CD4-positive, alpha-beta T cell (primary cell): ENCODE measurements at places on chromosomes 12 and 14. TPM values are rescaled to one million over a fixed set of nuclear protein-coding genes. Genes with fewer than 3 reads are reported as not detected.

The CARMIL3 gene
- 0.11 TPM for total RNA-seq

The LRP1-AS gene
- total RNA-seq, result not detected

The SOAT2 gene
- total RNA-seq, result 0.49 TPM

DNA sequence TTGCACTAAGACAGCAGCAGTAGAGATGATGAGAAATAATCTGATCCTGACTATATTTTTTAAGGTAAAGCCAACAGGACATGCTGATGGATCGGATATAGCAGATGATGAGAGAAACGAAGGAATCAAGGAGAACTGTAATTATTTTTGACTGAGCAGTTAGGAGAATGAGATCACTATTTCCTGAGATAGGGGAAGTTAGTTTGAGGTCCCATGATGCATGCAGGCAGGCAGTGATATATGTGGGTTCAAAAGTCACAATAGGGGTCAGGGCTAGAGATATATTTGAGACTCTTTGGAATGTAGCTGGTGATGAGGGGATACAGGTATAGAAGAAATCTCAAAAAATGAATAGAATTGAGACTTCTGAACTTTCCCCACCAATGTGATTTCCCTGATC, 107.6 kb downstream of the GTF2A1 start:
- no peaks in the 10 kb centered on the region for H3K4me1 ChIP-seq
- no peaks in the 10 kb centered on the region for H3K36me3 ChIP-seq

GRCh38 chr12:389142-390096, at the start of gene KDM5A:
KDM5A (minus strand) TSS chr12:389320; CDS start chr12:389091, 229 bp downstream.
- peaks cover 7% of the 10 kb centered on the region for H3K36me3 ChIP-seq
- H3K27ac ChIP-seq, result peak within 1 kb of the TSS; percentile 90
- peaks cover 10% of the 10 kb centered on the region for H3K4me1 ChIP-seq

DNA sequence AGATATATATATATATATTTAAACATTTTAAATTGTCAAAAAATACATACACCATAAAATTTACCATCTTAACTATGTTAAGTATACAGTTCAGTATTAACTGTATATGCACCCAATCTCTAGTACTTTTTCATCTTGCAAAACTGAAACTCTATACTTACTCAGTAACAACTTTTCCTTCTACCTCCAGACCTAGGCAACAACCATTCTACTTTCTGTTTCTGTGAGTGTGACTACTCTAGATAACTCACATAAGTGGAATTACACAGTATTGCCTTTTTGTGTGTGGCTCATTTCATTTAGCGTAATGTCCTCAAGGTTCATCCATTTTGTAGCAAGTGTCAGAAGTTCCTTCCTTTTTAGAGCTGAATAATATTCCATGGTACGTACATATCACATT, 8.2 kb downstream of the FAM234B start:
- no peak overlapping the region for H3K27ac ChIP-seq
- no peak overlapping the region for H3K4me3 ChIP-seq
- DNase-seq, result no peak
- H3K4me1 ChIP-seq, result no peaks in the 10 kb centered on the region

GRCh38 chr14:52067873-52068614, 815 bp downstream of the NID2 start:
- H3K4me1 ChIP-seq, result peaks cover 26% of the 10 kb centered on the region
- H3K36me3 ChIP-seq, result no peaks in the 10 kb centered on the region
- peaks cover 50% of the 10 kb centered on the region for H3K27me3 ChIP-seq
- peak overlapping the region; percentile 56 for H3K4me3 ChIP-seq
- no peak overlapping the region for H3K27ac ChIP-seq
- DNase-seq, result no peak

- no peak overlapping the region for H3K4me3 ChIP-seq
- no peaks in the 10 kb centered on the region for H3K36me3 ChIP-seq
- no peak overlapping the region for H3K27ac ChIP-seq
- DNase-seq, result no peak
- no peaks in the 10 kb centered on the region for H3K27me3 ChIP-seq
Measured at GRCh38 chr14:68766299-68767247, 26.3 kb downstream of the ZFP36L1 start.

GRCh38 chr12:53207042-53207441, at the start of gene ITGB7:
ITGB7 (minus strand) TSS chr12:53207251; CDS start chr12:53200443, 6,808 bp downstream.
- peaks cover 22% of the 10 kb centered on the region for H3K36me3 ChIP-seq
- H3K27ac ChIP-seq, result peak within 1 kb of the TSS; percentile 70
- no peaks in the 10 kb centered on the region for H3K27me3 ChIP-seq
- H3K4me3 ChIP-seq, result peak within 1 kb of the TSS; percentile 84
- H3K4me1 ChIP-seq, result peaks cover 81% of the 10 kb centered on the region

GRCh38 chr12:27975222-27976136, 2.9 kb upstream of the PTHLH start:
- H3K4me3 ChIP-seq, result no peak overlapping the region
- peaks cover 82% of the 10 kb centered on the region for H3K27me3 ChIP-seq
- no peak overlapping the region for H3K27ac ChIP-seq
- no peak for DNase-seq
- no peaks in the 10 kb centered on the region for H3K36me3 ChIP-seq
- peaks cover 8% of the 10 kb centered on the region for H3K4me1 ChIP-seq
